Muscle of leg (tissue), 16 donors: ENCODE measurements at places on chromosomes 11 and 22. TPM values are rescaled to one million over a fixed set of nuclear protein-coding genes. Genes with fewer than 3 reads are reported as not detected.

Gene CATSPERZ
- not detected for total RNA-seq

Gene CLDN5
- total RNA-seq = 50.8 TPM

Gene IRF7
- total RNA-seq = 11.3 TPM

Gene OR56A1
- not detected for total RNA-seq

Gene TREH
- under 0.01 TPM for total RNA-seq

DNA sequence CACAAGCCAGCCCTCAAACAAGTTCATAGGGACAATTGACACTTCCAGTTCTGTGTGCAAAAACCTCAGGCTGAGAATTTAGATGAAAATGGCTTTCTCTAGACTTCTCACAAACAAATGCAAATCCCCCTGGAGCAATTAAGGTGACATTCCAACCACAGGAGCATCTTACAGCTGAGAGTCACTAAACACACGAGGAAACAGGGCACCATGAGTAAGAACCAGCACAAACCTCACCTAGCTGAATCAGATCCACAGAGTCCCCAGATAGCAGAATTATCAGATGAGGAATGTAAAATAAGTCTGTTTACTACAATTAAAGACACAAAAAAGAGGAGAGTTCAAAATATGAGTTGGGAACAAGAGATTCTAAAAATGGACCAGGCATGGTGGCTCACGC, 51.5 kb downstream of the RTL6 start:
- DNase-seq = no peak

GRCh38 chr22:27948569-27948968, 29.5 kb upstream of the PITPNB start:
- no peak for DNase-seq

GRCh38 chr11:31240340-31240904, 129.1 kb downstream of the DCDC1 start:
- DNase-seq = peak; percentile 65

DNA sequence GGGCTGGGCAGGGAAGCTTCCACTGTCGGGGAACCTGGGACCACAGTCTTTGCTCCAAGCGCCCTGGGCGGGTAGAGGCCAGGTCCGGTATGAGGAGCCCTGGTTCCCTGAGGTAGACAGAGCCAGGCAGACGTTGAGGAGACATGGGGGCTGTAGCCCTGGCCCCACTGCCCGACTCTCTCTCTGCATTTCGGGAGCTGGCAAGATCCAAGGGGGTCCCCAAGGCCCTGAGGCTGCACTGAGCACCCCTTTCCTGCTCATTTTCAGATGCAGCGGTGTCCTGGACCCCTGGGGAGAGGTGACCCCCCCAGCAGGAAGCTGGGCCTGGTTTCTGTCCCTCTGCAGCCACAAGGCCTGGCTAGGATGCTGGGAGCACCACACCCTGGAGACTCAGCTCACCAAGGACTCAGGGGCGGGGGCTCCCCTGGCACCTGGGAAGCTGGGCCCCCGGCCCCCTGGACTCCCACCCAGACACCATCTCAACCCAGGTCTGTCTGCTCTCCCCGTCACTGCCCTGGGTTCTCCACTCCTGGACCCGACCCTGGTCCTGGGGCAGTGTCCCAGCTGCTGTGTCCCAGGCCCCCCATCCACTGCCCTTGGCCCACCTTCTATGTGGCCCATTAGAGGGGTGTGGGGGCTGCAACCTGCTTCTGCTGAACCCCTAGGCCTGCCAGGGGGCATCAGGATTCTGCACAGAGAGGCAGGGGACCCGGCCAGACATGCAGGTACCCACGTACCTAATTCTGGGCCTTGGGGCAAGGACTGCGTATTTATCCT, 15.0 kb upstream of the MUC6 start:
- no peak for DNase-seq

DNA sequence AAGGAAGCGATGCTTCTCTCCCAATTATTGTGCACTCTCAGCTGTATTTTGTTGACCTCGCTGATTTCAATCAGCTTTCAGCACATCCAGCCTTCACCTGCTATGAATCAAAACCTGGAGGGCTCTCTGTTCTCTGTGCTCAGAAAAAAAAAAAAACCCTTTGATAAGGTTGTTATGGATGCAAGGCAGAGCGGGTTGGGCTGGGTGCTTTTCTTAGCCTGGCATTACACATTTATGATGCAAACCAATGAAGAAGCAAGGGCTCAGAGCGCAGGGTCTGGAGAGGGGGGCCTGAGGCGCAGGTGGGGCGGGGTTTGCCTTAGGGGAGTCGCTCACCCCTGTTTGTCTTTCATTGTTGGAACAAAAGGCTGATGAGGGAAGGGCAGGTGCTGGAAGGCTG, 86.0 kb upstream of the CADM1 start:
- no peak for DNase-seq

DNA sequence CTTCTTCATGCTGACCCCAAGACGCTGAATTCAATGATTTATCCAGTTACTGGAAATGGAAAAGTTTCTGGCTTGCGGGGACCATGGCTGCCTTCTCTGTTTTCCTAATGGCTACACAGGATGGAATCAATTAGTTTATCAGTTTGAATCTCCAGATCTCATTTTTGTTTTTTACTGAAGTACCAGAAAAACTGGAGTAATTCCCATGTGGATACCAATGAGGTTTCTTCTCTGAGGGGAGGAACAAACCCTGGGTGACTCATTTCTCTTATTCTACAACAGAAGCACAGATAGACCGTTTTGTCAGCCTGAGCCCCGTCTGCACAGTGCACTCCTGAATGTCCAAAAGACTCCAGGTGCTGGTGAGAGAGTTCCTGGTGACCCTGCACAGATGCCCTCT, 3.4 kb downstream of the ZNF195 start:
- no peak for DNase-seq

DNA sequence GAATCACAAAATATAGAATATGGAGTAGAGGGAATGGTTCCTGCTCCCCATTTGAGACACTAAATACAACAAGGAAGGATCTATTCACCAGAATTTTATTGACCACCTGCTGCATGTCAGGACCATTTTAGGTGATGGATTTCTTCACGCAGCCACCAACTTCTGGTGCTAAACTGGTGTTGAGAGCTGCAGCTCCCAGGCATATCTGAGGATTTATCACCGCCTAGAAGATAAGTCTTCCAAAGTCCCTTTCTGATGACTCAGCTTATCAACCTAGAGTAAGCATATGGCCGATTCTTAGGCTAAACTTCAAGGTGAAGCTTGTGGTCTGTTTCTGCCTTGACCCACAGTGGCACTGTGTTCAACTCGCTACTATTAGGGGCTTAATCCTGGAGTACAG, 6.7 kb downstream of the DDI1 start:
- no peak for DNase-seq

DNA sequence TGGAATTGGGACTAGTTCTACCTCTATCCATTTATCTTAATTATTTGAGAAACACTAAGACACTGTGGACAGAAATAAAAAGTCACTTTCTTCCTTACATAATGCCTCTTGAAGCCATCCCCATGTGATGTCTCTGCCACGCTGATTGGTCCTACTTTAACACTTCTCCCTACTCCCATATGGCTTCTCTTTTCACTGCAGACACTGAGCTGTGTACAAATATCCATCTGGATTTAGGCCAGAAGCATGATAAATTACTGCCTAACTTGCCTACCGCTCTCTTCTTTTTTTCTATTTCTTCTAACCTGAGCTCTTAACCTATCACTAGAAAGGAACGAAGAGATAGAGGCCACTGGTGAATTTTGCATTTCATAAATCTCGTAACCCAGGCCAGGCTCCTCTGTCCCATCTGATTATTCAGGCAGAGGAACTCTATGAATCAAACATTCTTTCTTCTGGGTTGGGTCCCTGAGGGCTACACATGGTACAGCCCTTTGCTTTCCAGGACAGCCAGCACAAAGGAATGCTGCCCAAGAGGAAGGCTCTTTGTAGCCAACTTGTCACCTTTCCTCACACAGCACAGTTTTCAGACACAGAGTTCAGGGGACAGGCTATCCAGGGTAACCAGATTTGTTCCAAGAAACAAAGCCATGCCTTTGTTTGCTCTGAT, 878.5 kb upstream of the LRRC4C start:
- peak; percentile 1 for DNase-seq

- peak; percentile 62 for DNase-seq
Measured at GRCh38 chr11:132028380-132029240, 658.2 kb downstream of the NTM start.

- peak; percentile 78 for DNase-seq
Measured at GRCh38 chr22:39405346-39406085, 5.9 kb downstream of the TAB1 start.

- DNase-seq = no peak
Measured at GRCh38 chr11:2369320-2369719, 7.8 kb upstream of the CD81 start.

GRCh38 chr11:78806214-78807004, 231.7 kb upstream of the NARS2 start:
- no peak for DNase-seq

GRCh38 chr22:34973926-34974325, 92.0 kb upstream of the ISX start:
- DNase-seq = peak; percentile 46
